ENCODE measurements at places on chromosomes 6 and 20.

- no peak for DNase-seq
Measured at GRCh38 chr20:4667371-4667773, 54.3 kb upstream of the PRND start.

DNA sequence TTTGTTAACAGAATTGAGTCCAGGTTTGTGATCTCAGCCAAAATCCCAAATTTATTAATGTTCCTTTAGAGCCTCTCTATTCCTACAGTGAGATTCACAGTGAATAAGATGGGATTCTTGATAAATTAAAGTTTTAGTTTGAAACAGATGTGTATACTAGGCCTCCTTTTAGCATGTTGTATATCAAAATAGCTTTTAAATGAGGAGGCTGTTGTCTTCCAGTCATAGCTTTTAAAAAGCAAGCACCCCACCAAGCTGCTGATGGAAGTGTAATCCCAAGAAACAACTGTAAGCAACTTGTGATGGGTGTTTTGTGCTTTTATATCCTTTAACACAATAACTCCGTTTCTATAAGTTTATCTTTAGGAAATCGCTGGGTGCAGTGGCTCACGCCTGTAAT lies 7.0 kb downstream of the GTF2H5 start:
- no peak for DNase-seq

- DNase-seq = no peak
Measured at GRCh38 chr6:72959821-72960220, 265.5 kb downstream of the KHDC1L start.

DNA sequence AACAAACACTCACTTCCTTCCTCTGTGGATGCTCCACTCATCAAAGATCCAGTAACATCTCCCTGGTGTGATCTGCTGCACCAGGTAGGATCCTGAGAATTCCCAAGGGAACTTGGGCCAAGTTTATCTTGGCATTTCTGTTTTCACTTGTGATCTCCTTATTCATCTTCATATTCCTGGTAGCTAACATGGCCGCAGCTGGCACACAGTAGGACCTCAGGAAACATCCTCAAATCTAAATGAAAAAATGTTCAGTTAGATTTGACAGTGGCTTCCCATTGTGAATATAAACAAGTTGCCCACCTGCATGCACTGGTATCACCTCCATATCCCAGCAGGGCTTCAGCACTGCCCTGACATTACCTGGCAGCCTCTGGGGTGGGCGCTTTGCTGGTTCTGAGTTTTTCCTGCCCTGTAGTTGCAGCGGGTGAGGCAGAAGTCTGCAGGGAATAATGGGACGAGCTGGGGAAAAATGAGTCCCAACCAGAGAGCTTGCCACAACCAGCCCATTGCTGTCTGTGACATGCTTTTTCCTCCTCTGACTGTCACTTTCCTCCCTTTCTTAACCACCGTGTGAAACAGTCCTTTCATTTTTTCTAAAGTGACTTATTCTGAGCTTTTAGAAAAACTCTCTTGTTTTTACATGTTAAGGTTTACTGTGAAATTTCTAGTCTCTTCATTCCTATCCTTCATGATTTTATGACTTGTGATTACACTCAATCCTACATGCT lies 9.4 kb upstream of the DSTN start:
- no peak for DNase-seq

DNA sequence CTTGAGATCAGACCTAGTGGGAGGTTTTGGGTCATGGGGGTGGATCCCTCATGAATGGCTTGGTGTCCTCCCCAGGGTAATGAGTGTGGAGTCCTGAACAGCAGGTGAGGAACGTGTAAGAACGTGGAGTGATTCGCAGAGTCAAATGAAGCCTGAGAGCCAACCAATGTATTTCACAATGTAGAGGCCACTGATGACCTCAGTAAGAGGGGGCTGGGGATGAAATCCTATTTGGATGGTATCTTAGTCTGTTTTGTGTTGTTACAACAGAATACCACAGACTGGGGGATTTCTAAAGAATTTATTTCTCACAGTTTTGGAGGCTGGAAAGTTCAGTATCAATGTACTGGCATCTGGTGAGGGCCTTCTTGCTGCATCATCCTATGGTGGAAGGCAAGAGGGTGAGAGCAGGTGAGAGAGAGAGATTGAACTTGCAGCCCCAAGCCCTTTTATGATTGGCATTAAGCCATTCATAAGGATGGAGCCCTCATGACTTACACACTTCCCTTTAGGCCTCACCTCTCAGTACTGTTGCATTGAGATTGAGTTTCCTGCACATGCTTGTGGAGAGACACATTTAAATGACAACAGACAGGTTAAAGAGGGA lies 47.3 kb upstream of the HIVEP1 start:
- no peak for DNase-seq

DNA sequence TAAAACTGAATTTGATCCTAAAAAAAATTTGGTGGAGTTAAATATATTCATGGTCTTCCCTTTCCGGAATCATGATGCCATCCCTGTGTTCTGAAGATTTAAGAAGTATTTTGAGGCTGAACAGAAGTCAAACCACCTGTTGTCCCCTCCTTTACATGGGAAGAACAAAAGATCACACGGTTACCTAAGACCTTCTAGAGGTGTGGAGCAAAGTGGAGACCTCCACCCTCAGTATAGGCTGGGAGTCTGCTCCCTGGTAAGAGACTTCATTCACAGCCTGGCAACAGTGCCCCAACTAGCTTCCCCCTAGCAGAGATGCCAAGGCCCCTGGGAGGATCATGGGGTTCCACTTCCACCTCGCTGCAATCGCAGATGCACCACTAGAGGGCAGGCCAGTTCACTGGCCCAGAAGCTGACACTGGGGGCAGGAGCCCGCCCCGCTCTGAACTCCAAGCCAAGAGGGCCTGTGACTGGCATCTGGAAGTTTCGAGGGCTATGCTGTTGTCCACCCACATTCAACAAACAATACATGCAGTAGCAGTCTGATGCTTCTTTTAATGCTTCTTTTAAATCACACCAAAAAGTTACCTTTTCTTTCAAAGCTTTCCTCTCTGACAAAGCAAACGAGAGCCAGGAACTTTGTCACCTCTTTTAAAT lies 19.5 kb upstream of the UBE2J1 start:
- peak; percentile 78 for DNase-seq

DNA sequence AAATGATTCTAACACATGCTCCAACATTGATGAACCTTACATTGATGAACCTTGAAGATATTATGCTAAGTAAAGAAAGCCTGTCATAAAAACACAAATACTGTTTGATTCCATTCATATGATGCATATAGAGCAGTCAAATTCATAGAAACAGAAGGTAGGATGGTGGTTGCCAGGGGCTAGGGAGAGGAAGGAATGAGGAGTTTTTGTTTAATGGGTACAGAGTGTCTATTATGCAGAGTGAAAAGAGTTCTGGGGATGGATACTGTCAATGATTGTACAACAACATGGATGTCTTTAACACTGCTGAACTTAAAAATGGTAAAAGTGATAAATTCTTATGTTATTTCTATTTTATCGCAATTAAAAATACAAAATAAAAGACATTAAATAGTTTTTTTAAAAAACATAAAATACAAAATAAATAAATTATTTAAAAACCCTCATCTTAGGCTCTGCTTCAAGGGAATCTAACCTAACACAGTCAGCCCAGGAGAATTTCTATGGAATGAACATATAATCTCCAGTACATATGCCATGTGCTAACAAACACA lies 451.0 kb downstream of the PLCB1 start:
- DNase-seq = no peak

GRCh38 chr20:47350691-47351545 lies 5.6 kb downstream of the ZMYND8 start:
- DNase-seq = no peak

DNA sequence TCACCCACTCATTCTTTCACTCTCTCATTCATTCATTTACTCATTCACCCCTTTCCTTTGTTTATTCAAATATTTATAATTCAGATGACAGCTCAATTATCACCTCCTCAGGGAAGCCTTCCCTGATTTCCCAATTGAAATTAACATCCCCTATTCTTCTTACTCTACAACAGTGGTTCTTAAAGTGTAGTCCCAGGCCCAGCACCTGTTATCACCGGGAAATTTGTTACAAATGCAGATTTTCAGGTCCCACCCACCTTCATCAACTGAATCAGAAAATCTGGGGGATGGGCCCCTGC lies 30.3 kb downstream of the KIAA1755 start:
- no peak for DNase-seq

GRCh38 chr6:151291722-151292059 lies 51.9 kb downstream of the AKAP12 start:
- no peak for DNase-seq

- DNase-seq = no peak
Measured at GRCh38 chr6:139019722-139020121, 8.8 kb upstream of the ABRACL start.

DNA sequence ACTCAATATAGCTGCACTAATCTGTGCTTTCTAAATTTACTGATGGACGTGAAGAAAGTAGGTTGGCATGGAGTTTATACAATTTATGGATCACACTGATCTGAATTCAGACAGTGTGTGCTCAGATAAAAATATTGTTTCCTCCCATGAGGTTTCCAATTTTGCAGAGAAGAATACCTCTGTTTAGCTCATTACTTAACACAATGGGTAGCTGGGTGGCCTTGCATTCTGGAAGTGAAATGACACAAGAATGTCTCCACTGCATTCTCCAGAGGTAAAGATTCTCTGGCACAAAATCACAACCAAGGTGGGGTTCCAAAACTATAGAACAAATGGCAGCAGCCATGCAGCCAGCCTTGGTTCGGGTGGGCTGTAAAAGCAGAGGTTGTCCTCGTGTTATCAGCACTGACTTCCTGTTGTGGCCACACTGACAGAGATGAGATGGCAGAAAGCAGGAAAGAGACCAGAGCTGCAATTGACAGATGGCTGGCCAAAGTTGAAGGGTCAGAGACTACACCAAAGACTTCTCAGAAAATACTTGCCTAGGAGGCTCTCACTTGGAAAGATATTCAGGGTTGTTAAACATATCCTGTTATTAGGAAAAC lies 50.2 kb downstream of the HDAC2 start:
- no peak for DNase-seq

DNA sequence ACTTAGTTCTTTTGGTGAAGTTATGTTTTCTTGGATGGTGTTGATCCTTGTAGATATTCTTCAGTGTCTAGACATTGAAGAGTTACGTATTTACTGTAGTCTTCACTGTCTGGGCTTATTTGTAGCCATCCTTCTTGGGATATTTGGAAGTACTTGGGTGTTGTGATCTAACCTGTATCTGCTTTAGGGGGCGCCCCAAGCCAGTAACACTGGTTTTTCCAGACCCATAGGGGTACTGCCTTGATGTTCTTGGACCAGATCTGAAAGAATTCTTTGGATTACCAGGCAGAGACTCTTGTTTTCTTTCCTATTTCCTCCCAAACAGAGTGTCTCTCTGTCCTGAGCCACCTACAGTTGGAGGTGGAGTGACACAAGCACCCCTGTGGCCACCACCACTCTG lies 309.1 kb upstream of the IMPG1 start:
- DNase-seq = no peak

DNA sequence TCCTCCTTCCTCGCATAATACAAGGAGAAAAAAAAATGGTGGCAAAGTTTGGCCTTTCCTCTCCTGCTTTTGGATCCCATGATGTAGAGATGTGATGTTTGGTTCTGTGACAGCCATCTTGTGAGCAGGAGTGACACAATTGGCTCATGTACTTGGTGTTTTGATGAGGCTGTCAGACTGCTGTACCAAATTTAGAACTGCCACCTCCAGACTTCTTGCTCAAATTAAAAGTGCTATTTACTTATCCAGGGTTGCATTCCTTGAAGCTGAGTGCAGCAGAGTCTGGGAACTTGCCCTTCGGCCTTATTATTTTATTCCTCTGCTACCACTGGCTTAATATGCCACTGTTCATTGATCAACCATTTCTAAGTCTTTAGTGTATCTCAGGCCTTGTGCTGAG lies 21.9 kb downstream of the BCAS1 start:
- no peak for DNase-seq

GRCh38 chr6:147361311-147361981 lies 147.0 kb upstream of the SAMD5 start:
- no peak for DNase-seq

DNA sequence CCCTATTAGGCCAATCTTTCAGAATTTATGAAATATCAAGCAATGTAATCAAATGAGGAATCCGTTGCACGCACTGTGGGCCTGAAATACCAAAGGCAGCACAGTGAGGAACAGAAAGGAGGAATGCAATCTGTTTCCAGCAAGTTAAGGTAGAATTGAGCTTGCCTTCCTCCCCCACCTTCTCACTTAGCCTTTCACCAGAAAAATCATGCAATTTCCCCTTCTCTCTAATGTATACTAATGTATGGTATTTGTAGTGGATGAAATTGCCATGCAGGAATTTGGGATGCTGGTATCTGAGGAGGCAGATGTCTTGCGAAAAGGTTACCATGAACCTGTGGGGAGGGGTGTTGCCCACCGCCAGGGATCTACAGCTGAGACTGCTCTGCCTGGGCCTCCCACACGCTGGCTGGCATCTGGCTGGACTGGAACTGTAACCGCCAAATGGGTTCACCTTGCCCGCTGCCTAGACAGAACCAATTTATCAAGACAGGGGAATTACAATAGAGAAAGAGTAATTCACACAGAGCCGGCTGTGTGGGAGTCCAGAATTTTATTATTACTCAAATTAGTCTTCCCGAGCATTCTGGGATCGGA lies 222.4 kb upstream of the MYLIP start:
- no peak for DNase-seq

- no peak for DNase-seq
Measured at GRCh38 chr20:48933017-48933766, 11.7 kb downstream of the ARFGEF2 start.

GRCh38 chr20:33097001-33097400 lies 17.6 kb downstream of the BPIFB4 start:
- no peak for DNase-seq

DNA sequence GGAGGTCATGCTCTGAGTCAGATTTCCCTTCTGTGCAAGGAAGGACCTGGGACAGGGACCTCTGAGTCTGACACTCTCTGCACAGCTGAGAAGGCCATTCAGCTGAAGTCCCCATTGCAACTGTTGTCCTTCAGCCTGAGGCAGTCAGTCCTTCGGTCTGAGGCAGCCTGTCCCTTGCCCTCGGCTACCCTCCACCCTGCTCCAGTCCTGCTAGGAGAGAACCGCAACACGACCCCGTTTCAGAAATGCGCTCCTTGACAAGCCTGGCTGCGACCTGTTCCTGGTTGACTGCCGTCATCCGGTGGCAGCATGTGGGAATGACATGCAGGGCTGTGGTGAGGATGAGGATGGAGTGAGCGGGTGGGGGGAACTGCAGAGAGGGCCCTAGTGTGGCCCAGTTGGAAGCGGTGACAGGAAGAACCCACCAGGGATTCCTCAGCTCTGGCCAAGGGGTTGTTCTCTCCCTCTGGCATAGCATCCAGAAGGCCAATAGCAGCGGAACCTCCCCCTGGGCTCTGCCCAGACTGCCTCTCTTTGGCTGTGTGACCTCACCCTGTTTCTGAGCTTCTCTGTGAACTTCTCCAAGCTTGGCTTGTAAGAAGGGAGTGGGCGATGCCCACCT lies 40.3 kb upstream of the ANGPT4 start:
- DNase-seq = peak; percentile 74

GRCh38 chr6:86859513-86859912 lies 77.8 kb upstream of the HTR1E start:
- DNase-seq = no peak

- no peak for DNase-seq
Measured at GRCh38 chr6:8785223-8785622, 349.9 kb upstream of the SLC35B3 start.

- DNase-seq = no peak
Measured at GRCh38 chr6:92521553-92521952, 897.8 kb downstream of the EPHA7 start.

Data from right atrium auricular region (tissue), 2 donors.